ENCODE measurements at places on chromosomes 4 and X.

- DNase-seq = no peak
Measured at GRCh38 chrX:96425200-96425599, 259.4 kb upstream of the DIAPH2 start.

GRCh38 chr4:119933606-119934005 lies 133.0 kb downstream of the MAD2L1 start:
- no peak for DNase-seq

- no peak for DNase-seq
Measured at GRCh38 chrX:155246748-155247147, 17.5 kb downstream of the RAB39B start.

GRCh38 chr4:137524725-137525369 lies 7.4 kb downstream of the PCDH18 start:
- DNase-seq = no peak

GRCh38 chrX:107712231-107713202 lies 63.1 kb downstream of the TSC22D3 start:
- no peak for DNase-seq

GRCh38 chr4:61041527-61041926 lies 158.6 kb upstream of the ADGRL3 start:
- DNase-seq = no peak

DNA sequence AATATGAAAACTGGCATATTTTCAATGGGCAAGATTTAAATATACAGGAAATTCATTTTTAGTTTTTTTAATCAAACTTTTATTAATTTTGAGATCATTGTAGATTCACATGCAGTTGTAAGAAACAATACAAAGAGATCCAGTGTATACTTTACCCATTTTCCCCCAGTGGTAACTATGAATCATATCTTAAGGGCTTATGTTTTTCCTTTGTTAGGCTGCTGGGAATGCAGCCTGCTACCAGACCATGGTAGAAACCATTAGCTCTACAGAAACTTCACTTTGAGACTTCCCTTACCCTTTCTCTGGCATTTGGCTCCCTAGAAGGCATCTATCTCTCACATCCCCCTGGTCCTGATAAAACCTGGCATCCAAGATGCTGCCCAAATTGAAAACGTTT lies 147.6 kb upstream of the EOLA2 start:
- no peak for DNase-seq

DNA sequence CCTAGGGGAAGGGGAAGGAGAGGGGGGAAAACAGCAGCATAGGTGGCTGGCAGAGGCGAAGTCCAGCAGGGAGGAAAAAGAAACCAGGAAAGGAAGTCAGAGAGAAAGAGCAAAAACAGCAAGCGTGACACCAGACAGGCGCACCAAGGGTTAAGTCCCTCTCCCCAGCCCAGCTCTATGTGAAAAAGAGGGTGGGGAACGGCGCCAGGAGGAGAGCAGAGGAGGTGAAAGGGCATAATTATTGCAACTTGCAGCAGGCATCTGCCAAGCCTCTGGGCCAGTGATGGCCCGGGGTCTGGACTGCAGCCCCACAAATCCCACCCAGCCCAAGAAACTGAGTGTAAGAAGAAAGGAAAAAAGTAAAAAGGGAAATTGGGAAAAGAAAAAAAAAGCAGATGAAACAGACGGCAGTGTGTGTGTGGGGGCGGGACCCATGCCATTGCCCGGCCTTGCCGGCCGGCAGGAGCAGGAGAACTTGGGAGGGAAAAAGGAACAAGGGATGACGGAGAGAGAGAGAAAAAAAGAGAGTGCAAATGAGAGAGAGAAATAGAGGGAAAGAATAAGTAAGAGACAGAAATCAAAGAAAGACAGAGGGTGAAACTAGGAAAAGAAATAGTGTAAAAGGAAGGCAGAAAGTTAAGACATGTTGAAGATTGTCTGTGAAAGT lies 14.1 kb upstream of the RHOXF2 start:
- no peak for DNase-seq

- no peak for DNase-seq
Measured at GRCh38 chr4:123524958-123525628, 128.5 kb downstream of the SPRY1 start.

Data from ecto neural progenitor cell (in vitro differentiated cells).